NCI-H1105 (cell line): ENCODE measurements at places on chromosomes 2 and 18.

DNA sequence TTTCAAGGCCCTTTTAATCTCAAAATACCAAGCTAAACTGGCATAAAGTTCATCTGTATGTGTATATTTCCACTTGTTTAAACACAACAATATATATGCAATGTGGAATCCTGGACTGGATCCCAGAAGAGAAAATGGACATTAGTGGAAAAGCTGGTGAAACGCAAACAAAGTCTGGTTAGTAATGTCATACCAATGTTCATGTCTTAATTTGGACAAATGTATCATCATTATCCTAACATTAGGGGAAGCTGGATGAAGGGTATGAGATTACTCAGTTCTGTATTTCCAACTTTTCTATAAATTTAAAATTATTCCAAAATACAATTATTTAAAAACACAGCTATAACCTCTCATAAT lies 3.8 kb downstream of the SP3 start:
- no peak for DNase-seq

- no peak for DNase-seq
Measured at GRCh38 chr2:11658208-11659114, 11.5 kb downstream of the NTSR2 start.

DNA sequence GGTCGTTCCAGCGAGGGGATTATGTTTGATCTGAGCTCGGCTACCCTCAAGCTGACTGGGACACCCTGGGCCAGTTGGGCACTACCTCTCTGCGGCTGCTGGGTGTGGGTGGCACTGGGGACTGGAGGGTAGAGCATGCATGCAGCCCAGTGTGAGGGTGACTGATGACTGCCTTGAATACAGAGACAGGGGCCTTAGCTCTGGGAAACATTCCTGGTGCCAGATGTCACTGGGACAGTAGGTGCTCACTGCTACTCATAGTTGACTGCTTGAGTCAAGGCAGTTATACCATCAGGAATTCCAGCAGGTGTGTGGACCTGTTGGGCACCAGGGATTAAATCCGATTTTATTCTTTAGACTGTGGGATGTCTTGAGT lies 33.6 kb upstream of the ATP6V1B1 start:
- no peak for DNase-seq

GRCh38 chr2:183021613-183022012 lies 16.6 kb downstream of the NCKAP1 start:
- no peak for DNase-seq

DNA sequence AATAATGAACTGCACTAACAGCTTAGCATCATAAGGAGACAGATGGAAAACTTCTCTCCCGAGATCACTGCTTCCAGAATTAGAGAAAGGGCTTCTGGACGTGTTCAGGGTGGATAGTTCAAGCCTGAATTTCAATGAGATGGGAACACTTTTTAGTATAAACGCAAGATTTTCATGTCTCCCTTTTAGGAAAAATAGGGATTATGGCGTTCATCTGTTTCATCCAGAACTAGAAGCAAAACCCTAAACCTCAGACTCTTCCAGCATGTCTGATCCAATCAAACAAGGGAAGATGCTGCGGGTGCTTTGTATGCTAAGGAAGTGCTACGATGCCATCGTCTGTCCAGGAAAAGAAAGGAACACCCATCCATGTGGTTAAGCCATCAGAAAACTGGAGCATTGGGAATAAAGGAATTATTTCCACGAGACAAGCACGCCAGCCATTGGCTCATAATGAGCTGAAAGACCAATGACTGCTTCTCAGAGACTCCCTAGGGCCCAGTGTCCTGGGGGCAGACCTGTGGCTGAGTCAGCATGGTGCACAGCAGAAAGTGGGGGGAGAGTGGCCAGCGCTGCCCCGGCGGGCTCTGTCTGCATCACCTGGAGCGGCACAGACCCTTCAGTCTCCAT lies 65.9 kb upstream of the AFF3 start:
- DNase-seq, result no peak

GRCh38 chr2:186687807-186688211 lies 6.1 kb upstream of the FAM171B start:
- DNase-seq, result peak; percentile 76

DNA sequence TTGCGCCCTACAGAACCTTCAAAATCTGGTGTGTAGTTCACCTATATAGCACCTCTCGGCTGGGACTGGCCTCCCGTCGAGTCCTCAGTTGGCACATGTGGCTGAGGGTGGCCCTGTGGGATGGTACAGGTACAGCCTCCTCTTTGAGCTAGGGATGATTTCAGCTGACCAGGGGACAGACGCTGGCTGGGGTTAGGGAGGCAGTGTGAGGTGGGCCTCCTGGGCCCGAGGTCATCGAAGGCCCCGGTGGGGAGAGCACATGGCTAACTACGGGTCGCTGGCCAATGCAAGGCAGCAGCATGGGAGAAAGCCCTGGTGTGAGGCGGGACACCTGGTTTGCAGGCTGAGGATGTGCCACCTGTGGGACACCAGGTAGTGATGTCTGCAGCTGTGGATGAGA lies 304.8 kb downstream of the GBX2 start:
- DNase-seq, result no peak

DNA sequence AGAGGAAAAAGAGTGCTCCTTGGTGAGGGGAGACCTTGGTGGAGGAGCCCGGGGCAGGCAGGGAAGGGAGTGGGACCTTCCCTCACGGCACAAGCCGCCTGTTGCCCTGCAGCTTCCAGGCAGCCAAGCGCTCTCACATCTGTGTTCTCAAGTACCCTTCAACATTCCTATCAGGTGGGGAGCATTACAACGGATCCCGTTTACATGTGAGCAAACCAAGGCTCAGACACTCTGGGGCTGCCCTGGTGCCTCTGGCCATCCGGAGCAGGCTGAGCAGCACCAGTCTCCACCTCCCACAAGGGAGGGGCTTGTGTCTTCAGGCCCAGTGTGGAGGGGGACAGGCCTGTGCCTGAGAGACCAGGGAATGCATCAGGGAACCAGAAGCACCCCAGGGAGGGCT lies 57.9 kb downstream of the AQP12A start:
- DNase-seq, result no peak

- no peak for DNase-seq
Measured at GRCh38 chr18:12456441-12456840, 48.7 kb downstream of the PRELID3A start.
